Stimulated activated CD4-positive, alpha-beta T cell treated with anti-CD3 and anti-CD28 coated beads, Interleukin-1b, Interleukin-23, amount 100 ng/mL, for 24 hours (primary cell): ENCODE measurements at places on chromosomes 3 and 15.

DNA sequence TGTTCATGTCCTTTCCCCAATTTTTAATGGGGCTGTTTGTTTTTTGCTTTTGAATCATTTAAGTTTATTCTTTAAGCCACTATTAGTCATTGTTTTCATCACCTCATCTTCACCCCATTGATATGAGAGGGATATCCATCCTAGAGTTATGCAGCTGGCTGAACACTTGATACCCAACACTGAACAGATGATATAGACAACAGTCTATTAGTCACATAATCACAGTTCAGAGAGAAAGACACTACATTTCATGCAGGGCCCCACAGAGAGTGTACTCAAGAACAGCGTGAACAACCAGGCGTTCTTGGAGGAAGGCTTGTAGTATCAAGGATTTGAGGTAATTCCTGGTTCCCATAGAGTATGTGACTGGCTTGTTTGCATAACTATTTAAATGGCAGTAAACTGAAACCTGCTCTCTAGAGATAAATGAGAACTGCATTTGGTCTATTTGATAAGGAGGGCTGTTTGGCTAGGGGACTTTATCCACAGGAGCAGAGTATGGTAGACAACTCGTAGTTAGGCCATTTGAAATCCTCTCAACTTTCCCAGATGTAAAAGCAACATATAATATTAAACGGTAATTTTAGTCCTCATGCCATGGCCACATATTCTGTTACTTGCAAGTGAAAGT is 618.7 kb downstream of the SI start:
- DNase-seq: no peak

DNA sequence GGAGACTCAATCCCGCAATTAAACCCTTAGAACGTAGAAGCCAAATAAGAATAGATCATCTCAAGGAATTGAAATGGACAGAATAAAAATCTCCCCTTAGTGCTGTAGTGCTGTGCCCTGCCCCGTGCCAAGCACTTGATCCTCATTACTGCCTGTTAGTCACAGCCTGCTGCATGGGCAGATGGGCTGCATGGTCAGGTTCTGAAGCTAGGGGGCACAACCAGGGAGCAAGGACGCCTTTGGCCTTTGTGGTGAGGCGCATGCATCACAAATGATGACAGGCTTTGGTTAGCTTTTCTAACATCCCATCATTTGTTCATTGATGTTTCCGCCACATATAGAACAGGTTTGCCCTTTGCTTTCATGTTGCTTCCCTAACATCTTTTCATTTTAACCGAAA is 336.3 kb upstream of the ADAMTS9 start:
- no peak for DNase-seq

- DNase-seq: no peak
These were observed 14.4 kb downstream of the THSD4 start for GRCh38 chr15:71129669-71130068.

DNA sequence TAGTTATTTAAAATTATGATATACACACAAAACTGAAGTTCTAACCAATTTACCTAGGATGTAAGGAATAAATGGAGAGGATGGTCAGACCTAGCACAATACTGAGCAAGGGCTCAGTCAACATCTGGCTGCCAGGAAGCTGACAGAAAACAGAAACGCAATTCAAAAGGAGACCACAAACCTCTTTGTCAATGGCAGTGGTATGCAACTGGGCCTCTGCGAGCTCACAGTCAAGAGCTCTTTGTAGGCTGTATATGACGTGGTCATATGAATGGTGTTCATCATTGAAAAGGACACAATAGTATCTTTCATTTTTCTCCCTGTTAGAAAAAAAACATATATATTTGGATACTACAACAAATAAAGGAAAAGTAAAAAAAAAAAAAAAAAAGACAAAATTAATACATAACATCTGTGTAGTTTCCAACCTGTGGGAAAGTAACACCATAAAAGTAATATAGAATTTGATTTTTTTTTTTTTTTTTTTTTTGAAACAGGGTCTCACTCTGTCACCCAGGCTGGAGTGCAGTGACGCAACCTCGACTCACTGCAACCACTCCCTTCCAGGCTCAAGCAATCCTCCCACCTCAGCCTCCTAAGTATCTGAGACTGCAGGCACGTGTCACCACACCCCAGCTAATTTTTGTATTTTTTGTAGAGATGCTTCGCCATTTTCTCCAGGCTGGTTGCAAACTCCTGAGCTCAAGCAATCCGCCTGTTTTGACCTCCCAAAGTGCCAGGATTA is 37.9 kb downstream of the UBR1 start:
- DNase-seq: no peak

DNA sequence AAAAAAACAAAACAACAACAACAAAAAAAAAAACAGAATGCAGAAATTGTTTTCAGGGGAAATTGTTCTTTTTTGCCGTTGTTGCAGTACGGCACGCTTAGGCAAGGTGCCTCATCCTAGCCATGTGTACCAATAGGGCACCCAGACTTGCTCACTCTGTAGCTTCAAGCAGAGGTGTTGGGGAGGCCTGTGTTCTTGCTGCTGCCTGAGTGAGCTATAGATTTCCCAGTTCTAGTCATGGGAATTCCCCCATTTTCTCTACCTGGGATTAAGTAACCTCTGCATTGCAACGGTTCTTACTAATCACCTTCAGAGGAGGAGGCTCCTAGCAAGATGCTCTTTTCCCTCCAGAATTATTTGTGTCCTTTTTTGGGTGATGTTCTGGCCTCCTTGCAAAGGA is 12.9 kb upstream of the PARL start:
- no peak for DNase-seq

DNA sequence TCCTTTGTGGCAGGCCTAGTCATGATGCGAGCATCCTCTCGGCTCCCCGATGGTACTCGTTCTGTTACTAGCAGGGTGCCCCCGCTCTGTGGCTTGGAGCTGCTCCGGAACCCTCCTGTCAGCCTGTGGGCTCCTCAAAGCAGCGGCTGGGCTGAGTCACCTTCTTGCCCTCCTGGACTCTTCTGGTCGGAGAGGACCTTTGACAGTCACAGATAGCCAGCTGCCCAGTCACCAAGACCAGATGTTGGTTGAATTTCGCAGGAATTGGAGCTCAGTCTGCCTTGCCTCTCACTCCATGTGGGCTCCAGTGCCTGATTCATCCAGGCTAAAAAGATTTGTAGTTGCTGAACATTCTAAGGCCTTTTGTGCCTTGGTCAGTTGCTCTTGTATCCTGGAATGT is 94.5 kb downstream of the CHCHD6 start:
- DNase-seq: no peak

- no peak for DNase-seq
These were observed 7.9 kb downstream of the LYZL4 start for GRCh38 chr3:42402394-42403096.

- DNase-seq: no peak
These were observed 466.5 kb upstream of the CNTN4 start for GRCh38 chr3:1632128-1632527.

- DNase-seq: no peak
These were observed 25.6 kb upstream of the LARS2 start for GRCh38 chr3:45362758-45363157.

- no peak for DNase-seq
These were observed 32.0 kb downstream of the RUVBL1 start for GRCh38 chr3:128091586-128091985.

DNA sequence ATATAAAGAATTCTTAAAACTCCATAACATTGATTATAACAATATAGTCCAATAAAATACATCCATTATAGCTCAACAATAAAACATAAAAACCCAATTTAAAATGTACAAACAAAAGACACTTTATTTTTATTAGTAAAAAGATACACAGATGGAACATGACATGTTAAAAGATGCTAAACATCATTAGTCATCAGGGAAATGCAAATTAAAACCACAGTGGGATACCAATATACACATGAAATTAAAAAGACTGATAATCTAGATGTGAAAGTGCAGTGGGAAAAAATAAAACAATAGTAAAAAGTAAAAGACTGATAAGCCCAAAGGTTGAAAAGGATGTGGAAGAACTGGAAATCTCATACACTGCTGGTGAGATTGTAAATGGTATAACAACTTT is 46.2 kb downstream of the DNAH12 start:
- no peak for DNase-seq

DNA sequence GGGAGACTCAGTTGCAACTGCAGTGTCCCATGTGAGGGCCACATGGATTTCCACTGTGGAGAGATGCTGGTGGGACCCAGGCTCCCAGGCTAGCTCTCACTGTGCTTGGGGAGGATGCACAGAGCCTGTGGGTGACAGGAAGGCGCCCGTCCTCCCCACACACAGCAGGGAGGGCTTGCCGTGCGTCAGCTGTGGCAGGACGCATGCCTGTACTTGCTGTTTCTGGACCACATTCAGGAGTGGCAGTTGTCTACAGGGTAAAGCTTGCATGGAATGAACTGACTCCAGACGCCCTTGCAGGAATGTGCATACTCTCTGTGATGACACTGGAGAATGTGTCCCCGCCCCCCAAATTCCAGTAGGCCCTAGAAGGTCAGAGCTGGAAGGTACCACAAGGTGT is 63.8 kb upstream of the SNRPA1 start:
- DNase-seq: no peak

DNA sequence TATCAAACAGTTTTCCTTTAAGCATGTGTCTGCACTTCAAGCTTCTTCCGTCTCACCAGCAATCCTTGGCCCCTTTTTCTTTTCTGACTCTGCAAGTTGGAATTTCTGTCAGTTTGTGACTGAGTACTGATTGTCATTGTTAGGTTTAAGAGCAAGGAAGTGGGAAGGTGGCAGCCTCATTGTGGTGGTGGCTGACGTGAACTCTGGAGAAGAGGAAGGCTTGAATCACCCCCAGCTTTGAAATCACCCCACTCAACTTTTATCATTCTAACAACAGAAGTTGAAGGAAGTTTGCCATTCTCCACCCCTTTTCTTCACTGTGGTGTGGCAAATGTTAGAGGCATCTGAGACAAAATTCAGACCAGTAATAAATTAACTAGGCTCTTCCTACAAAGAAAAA is 231.6 kb upstream of the AGTR1 start:
- DNase-seq: no peak

GRCh38 chr15:77038312-77039216 is 32.3 kb downstream of the TSPAN3 start:
- DNase-seq: no peak

DNA sequence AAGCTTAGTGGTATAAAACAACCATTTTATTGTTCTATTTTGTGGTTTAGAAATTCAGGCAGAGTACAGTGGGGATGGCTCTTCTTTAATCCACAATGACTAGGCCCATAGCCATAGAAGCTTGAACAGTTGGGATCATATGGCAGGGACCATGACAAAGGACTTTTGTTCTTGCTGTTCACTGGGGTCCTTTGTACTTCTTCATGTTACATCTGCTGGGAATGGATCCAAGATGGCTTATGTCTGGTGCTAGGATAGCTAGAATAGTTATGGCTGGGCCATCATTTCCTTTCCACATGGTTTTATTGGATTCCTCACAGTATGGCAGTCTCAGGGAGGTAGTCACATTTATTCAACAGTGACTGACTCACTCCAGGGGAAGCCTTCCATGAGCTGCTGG is 427.9 kb upstream of the AGTR1 start:
- no peak for DNase-seq

DNA sequence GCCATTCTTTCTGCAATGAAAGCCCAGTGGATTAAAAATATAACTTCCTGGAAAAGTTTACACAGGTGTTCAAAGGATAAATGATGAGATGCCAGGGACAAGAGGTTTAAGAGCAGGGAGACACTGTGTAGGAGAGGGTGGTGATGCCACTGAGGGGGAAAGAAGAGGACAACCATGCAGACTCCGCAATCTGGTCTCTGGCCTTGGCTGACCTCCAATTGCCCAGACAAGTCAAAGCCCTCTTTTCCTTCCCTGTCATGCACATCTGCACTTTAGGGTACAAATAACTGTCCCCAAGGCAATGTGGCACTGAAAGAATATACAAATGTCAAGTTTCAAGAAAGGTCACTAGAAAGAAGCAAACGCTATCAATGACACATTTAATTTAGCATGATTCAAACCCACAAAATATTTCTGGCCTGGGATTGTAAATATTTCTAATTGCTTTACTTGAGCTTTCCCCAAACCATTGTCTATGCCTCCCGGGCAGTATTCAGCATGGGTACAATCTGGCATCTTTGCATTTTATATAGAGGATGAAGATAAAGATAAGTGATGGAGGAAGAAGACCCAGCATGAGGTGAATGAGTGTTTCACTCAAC is 319.4 kb downstream of the PLCL2 start:
- no peak for DNase-seq

GRCh38 chr3:48631516-48632448 is 3.5 kb downstream of the SLC26A6 start:
- no peak for DNase-seq

DNA sequence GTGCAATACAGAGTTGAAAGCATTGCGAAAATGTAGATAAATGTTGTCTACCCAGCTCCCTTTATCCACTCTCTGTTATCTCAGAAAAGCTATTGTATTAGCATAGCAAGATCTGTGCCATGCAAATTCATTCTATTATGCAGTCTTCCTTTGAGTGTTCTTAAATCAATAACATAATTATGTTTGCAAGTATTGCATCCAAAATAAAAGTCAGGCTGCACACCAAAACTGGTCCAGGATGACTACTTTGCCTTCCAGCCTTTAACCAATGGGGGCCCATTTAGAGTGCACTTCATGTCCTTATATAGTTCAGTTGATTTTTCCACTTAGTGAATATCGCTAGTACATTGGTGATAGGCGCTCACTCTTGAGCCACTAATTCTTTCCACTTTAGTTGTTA is 107.4 kb upstream of the MLF1 start:
- no peak for DNase-seq

GRCh38 chr3:106033654-106034053 is 164.8 kb upstream of the CBLB start:
- DNase-seq: no peak

- DNase-seq: no peak
These were observed 190.0 kb upstream of the LINGO1 start for GRCh38 chr15:77822631-77823230.
